BE2C (cell line): ENCODE measurements at places on chromosomes 2 and 18.

DNA sequence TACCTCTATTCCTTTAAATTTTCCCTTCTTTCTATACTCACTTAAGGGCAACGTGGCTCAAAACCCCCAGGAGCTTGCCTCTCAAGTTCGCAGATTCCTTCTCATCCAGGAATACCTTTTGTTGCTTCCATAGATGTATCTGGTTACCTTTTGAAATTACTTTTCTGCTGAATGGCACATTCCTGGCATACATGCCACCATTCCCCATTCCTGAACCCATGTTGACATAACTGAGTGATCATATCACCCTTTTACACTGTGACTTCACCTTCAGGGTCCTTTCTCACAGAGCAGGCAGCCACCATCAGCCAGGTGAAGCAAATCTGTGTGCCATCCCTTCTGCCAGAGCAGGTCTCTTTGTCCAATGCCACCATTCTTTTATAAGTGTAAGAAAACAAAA is 615.8 kb downstream of the ARHGAP15 start:
- DNase-seq = no peak

DNA sequence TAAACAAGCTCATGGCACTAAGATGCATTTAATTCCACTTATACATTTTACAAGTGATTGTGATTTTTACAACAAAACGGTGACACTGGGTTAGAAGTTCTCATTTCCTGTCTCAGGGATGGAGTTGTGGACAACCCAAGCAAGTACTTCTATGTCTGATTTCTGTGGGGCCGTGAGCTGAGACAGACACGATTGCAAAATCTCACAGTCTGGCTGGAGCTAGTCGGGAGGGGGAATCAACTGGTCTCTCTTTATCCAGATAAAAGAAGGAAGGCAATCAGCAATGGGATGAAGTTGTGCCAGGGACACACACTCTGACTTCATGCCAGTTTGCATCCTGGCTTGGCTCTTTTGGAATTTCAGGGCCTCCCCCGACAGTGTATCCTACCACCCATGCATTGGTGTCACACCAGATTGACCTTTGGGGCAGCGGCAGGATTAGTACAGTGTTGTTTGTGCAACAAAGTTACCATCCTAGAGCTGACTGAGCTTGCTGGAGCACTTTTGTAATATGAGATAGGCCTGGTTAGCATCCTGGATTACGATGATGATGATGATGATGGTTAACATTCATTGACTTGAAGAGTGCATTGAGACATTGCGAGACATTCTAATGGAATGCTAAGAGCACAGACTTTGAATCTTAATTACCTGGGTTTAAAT is 98.8 kb downstream of the CTAGE1 start:
- no peak for DNase-seq

DNA sequence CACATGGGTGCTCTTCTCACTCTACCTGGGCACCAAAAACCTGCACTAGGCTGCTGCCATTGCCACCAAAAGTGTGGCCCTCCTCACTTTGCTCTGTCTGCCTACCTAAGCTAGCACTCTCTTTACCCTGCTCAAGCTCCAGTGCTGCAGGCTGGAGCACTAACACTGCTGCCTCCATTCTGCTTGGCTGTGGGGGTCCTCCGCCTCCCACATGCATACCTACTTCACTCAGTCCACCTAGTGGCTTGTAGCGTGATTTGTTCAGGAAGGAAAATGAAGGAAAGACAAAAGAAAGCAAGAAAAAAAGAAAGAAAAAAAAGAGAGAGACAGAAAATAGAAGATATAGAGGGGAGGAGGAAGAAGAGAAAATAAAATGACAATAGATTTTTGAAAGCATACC is 1339.4 kb upstream of the CHAC2 start:
- no peak for DNase-seq

GRCh38 chr2:237865623-237866041 is 6.2 kb downstream of the RAMP1 start:
- no peak for DNase-seq

- DNase-seq = no peak
Measured at GRCh38 chr2:6196449-6196848, 504.3 kb downstream of the SOX11 start.

DNA sequence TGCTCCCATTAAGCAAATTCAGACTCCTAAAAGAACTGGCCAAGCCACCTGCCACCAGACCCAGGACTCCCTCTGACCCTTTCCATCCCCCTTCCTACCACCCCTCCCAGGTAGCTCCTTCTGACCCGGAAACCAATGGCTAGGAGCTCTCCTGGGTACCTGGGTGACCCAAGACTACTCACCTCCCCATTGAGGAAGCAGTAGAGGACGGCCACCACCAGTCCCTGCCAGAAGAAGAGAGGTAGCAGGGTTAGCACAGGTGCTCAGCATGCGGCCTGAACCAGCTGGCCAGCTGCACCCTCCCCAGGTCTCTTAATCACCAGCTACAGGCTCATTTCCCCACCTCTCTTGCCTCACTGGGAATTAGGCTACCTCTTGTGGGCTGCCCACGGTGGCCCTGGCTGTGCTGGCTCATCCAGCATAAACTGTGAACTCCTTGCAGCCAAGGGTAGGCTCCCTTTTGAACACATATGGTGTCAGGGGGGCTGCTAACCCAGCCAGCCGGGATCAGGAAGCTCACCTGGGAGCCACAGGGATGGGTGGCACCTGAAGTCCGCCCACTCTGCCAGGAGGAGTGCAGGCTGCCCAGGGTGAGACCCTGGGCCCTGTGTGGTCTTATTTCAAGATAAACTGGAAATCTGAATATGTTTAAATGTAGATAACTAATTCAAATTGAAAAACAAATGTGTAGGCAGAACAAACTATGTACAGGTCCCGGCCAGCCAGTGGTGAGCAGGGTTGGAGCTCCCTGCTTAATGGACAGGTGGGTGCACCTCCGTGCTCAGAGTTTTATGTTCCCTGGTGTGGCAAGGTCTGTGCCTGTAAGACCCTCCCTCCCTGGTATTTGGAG is 9.9 kb downstream of the TMEM37 start:
- no peak for DNase-seq

GRCh38 chr2:10984418-10985135 is 72.8 kb downstream of the KCNF1 start:
- no peak for DNase-seq

DNA sequence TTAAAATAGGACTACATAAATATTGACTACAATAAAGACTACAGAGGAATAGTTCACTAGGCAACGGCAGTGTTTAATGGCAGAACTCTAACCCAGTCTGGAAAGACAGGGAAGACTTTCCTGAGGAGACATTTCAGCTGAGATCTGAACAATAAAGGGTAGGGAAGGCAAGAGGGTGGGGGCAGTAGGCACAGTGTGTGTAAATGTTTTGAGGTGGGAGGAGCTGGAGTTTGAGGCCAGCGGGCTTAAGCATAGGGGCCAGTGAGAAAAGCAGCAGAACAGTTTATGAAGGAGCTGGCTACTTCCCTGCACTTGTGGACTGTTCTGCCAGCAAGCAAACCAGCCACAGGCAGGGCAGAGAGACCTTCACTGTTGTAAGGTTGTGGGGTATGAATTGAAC is 76.6 kb upstream of the UGP2 start:
- DNase-seq = no peak

DNA sequence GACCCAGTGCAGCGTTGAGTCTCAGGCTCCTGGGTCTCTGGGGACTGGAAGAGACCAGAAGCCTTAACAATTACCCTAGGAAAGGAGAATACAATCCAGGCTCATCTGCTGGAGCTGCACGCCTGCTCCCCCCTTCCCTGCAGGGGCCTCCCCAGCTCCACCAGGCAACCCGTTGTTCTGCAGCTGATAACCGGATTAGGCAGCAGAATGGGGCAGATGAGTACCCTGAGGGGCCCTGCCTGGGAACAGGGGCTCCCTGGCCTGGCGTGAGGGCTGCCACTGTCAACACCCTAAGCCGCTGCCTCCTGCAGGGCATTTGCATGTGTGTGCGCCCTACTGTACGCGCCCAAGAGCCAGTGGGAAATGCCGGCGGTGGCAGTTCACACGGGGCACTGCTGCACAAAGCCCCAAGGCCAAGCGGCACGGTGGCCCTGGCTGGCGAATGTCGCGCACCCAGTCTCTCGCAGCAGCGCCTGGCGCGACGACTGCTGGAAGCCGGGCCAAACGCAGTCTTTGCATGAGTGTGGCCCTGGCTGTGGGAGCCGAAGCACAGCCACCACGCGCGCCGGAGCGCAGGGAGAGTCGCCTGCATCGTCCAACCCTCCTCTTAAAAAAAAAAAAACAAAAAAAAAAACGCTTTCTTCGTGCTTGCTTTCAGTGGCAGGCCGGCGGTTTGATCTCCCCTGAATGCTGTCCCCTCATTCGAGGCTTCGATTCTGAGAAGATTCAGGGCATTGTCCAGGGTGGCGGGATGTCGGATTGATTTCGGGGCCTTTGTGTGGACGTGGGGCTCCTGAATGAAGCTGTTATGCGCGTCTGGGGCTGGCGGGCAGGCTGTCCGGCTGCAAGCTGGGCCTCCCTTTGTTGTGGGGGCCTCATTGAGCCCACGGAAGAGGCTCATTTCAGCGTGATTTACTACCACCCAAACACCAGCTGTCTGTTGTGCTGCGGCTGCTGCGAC is 63.8 kb downstream of the SETBP1 start:
- peak; percentile 79 for DNase-seq

DNA sequence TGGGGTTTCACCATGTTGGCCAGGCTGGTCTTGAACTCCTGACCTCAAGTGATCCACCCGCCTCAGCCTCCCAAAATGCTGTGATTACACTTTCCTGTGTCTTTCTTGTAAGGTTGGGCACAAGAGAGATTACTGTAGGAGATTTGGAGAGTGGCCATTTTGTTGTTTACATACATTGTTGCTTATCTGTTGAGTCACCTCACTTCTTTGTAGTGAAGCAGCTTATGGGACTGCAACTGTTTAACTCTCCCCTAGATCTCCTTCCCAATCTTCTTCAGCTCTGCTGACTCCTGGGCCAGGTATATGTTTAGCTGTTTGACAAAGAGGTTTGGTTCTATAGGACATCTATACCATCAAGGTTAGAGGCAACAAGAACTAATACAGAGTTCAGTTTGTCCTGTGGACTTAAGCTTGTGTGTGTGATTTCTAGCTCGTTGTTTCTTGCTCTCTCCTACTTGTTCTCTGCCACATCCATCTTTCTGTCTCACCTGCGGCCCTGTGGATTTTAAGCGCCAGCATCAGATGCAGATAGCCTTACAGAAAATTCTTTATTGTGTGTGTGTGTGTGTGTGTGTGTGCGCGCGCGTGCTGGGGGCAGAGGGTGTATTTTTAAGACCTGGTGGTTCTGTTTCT is 95.4 kb downstream of the HAUS1 start:
- DNase-seq = no peak

DNA sequence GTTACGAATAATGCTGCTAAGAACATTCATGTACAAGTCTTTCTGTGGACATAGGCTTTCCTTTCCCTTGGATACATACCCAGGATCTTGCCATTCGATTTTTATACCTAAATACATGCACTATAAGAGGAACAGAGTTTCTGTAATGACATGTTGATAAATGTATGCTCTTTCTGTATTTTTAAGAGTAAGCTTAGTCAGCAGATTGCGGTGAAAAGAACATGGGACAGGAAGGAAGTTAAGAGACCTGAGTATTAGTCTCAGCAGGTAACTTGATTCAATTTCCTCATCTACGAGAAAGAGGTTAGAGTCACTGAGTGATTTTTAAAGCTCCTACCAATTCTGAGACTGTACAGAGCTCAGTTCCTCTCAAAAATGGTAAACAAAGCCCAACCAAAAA is 2.6 kb upstream of the TLK1 start:
- no peak for DNase-seq

DNA sequence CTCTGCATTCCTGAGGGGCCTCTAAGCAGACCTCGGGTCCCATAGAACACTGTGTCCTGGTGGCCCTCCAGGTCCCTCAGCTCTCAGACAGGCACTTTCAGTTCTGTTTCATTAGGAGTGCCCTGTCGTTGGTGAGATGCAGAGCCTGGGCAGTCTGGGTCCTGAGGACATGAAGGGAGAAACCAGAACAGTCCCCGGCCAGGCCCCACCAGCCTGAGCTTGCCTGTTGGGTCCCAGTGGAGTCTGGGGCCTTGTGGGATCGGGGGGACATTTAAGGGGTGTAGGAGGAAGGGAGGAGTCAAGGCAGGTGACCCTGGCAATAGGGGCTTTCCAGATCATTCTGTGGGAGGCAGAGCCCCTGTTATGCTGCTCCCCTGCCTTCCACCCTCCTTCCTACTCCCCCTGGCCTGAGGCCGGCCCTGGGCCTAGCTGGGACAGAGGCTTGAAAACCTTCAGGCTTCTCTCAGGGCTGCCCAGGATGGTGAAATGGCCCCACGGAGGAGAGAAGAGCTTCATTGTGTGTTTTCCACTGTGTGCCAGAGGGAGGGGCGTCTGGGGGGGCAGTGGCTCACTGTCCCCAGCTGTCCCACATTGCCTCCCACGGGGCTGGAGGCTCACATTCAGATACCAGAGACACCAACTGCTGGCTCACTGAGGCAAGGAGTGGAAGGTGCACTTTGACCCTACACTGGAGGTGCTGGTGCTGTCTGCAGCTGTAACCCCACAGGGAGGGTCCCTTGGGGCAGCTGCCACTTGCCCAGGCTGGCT is 26.6 kb upstream of the CATIP start:
- DNase-seq = no peak

DNA sequence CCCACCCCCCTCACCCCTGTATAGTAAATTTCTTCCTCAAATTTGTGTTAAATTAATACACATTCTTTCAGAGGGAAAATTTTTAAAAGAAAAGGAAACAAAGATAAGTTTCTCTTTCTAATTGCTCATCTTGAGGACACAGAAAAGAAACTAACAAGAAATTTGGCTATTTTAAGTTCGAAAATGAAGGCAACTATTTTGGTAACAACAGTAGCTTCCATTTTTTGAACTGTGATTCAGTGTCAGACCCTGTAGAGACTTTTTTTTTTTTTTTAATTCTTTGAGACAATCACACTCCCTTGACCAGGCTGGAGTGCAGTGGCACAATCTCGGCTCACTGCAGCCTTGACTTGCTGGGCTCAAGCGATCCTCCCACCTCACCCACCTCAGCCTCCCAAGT is 194.9 kb downstream of the SS18 start:
- DNase-seq = no peak

DNA sequence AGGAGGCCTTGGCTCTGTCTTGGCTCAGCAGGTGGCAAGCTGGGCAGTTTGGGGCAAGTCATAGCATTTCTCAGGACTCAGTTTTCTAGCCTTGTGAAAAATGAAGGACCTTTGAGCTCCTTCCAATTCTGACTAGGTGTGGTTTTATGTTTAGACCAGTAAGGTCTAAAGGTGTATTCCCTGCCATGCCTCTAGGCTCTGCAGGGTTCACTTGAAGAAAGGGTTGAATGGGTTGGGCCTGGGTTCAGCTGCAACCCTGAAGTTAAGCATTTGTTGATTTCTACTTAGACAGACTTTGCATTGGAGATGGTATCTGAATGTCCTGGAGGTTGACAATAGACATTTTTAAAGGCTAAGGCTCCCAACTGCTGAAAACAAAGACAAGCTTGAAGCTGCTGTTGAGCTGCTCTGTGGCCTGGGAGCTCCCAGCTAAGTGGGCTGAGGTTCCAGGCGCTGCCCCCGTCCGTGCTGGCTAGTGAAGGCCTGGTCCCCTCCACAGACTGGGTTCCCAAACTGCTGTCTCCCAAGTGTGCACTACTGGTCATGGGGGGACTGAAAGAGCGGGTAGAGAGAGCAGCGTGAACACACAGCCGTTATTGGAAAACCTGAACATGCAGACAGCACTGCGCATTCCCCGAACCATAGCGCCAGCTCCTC is 100.7 kb upstream of the SMAD7 start:
- DNase-seq = no peak
